Progenitor cell of endocrine pancreas (in vitro differentiated cells): ENCODE measurements at places on chromosomes 5 and 9. TPM values are rescaled to one million over a fixed set of nuclear protein-coding genes. Genes with fewer than 3 reads are reported as not detected.

GABBR2 gene
- total RNA-seq: 0.49 and 0.84 TPM in 2 replicates

TSC1 gene
- total RNA-seq: 65.4 and 69.0 TPM in 2 replicates

HDHD3 gene
- total RNA-seq: 77.4 and 83.9 TPM in 2 replicates

IRX4 gene
- total RNA-seq: 0.17 TPM in 1 of 2 replicates, not detected in the other

PCDHA7 gene
- 4.3 and 4.9 TPM in 2 replicates for total RNA-seq

PFN3 gene
- not detected in 2 replicates for total RNA-seq

PCDHB7 gene
- total RNA-seq: 0.93 and 1.1 TPM in 2 replicates

SYNPO gene
- 1.4 and 1.5 TPM in 2 replicates for total RNA-seq

ACTBL2 gene
- not detected in 2 replicates for total RNA-seq

CACFD1 gene
- 55.6 and 56.2 TPM in 2 replicates for total RNA-seq

NREP gene
- 414 and 460 TPM in 2 replicates for total RNA-seq

LRRTM2 gene
- not detected in 2 replicates for total RNA-seq

TEX48 gene
- not detected in 2 replicates for total RNA-seq

PCDHGC5 gene
- total RNA-seq: 1.2 and 1.3 TPM in 2 replicates

TPPP gene
- total RNA-seq: 2.6 and 2.9 TPM in 2 replicates

C9orf72 gene
- 18.6 and 23.4 TPM in 2 replicates for total RNA-seq

BAG1 gene
- total RNA-seq: 67.7 and 71.5 TPM in 2 replicates

CHD1 gene
- 61.0 and 62.7 TPM in 2 replicates for total RNA-seq

MYOT gene
- not detected in 2 replicates for total RNA-seq

STING1 gene
- 0.53 TPM in 1 of 2 replicates, not detected in the other for total RNA-seq

SETX gene
- total RNA-seq: 47.2 and 47.7 TPM in 2 replicates

PCDHB3 gene
- 9.1 and 9.4 TPM in 2 replicates for total RNA-seq

JAK2 gene
- 5.1 and 6.0 TPM in 2 replicates for total RNA-seq

SPAG8 gene
- total RNA-seq: 2.9 and 3.2 TPM in 2 replicates

FGFR4 gene
- 244 and 258 TPM in 2 replicates for total RNA-seq

FAM78A gene
- total RNA-seq: 1.9 and 2.0 TPM in 2 replicates

CDX1 gene
- 0.31 and 0.43 TPM in 2 replicates for total RNA-seq

ZNF879 gene
- total RNA-seq: 7.9 and 10.3 TPM in 2 replicates

INSL4 gene
- not detected in 2 replicates for total RNA-seq
